AG04449 (cell line): ENCODE measurements at places on chromosomes 5 and 9.

- no peak for DNase-seq
These were observed 23.4 kb downstream of the WNT8A start for GRCh38 chr5:138107213-138107612.

GRCh38 chr5:1754531-1755220, 45.0 kb downstream of the MRPL36 start:
- DNase-seq: no peak

GRCh38 chr5:2779459-2779858, 28.0 kb upstream of the IRX2 start:
- DNase-seq: no peak

- no peak for DNase-seq
These were observed 15.6 kb upstream of the DENND1A start for GRCh38 chr9:123945532-123945931.

- no peak for DNase-seq
These were observed 185.8 kb downstream of the CD180 start for GRCh38 chr5:67010684-67011409.

DNA sequence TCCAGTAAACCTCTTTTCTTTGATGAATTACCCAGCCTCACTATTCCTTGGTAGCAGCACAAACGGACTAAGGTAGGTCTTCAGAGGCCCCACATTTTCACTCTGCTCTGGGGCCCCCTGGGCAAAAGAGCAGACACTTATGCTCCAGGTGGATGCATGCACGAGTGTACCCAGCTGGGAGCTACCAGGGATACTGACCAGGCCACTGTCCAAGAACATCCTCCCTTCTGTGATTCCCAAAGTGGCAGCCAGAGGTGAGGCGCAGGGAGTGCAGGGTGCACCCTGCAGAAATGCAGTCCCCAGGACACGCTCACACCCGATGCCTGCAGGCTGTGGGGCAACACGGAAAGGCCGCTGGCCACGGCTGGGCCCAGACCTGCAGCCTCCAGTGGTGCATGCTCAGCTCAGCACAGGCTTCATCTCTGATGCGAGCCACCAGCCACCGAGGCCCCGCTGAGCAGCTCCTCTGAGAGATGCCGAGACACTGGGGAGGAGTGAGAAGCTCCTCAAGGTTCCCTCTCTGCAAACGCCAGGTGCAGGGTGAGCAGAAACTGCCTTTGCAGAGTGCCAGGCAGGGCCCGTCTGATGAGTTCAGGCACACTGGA, 48.1 kb upstream of the OLFM1 start:
- DNase-seq: no peak

- DNase-seq: no peak
These were observed 617.6 kb downstream of the TLR4 start for GRCh38 chr9:118321788-118322187.

DNA sequence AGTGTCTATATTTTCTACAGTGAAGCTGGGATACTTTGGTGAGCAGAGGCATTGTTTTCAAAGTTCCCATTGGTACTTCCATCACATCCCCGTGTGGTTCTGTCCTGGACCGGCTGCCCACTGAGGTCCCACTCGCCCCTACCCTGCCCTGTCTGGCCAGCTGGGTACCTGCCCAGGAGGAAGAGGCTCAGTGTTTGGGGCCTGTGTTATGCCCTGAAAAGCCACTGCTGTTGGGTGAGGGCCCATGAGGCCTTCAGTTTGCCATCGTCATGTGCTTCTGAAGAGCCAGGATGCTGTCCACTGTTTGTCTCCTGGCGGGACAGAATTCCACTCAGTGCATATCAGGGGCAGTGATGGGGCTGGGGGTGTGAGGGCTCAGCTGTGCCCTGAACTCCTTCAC, 2.6 kb upstream of the CEP72 start:
- DNase-seq: no peak

DNA sequence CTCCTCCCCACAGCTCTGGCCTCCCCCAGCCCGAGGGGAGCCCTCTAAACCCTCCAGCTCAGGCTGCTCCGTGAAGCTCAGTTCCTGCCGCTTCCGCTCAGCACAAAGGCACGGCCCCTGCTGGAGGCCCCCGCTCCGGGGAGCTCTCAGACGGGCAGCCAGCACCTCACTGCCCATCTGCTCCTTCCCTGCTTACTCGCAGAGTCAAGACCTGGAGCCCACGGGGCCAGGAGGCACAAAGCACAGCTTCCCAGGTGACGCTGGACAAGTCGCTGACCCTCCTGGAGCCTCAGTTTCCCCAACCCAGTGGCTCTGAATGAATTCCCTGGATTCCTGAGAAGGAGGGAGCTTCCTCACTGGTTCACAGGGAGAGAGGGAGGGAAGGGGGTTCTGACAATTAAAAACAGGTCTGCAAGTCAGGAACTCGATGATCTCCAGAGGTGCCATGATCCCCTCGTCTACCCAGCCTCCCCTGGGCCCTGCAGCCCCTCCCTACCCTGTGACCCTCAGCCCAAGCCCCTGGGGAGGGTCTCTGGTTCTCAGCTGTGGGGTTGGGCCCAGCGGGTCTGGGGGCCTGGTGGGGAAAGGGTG, 36.2 kb downstream of the VAV2 start:
- DNase-seq: no peak

DNA sequence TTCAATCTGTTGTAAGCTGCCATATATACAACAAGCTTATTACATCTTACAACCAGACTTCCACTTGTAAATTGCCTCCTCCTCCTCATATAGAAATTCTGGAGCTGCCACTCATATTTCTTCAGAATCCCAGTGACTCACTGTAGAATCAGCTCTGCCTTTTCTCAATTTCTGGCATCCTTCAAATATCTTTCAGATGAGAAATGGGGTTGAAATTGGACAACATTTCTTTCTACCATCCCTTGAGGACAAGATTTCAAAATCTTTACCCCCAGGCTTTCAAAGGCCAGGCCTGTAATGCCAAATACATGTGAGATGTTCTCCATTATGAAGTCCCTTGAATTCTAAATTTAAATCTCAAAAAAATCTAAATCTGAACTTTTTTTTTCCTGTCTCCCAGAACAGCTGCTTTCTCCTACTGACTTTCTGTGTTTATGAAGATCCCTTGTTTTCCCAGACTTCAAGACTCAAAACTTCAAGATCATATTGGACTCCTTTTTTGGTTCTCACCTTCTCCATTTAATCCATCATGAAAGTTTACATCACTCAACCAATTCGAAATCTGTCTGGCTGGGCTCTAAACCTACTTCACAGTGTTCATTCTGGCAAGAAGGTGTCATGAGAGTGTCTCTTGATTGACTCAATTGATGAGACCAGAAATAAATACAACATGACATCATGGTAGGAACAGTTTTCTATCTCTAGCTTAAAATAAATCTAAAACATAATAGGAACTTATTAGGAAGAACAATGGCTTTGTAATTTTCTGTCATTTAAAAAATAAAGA, 109.8 kb downstream of the HMHB1 start:
- peak; percentile 91 for DNase-seq

DNA sequence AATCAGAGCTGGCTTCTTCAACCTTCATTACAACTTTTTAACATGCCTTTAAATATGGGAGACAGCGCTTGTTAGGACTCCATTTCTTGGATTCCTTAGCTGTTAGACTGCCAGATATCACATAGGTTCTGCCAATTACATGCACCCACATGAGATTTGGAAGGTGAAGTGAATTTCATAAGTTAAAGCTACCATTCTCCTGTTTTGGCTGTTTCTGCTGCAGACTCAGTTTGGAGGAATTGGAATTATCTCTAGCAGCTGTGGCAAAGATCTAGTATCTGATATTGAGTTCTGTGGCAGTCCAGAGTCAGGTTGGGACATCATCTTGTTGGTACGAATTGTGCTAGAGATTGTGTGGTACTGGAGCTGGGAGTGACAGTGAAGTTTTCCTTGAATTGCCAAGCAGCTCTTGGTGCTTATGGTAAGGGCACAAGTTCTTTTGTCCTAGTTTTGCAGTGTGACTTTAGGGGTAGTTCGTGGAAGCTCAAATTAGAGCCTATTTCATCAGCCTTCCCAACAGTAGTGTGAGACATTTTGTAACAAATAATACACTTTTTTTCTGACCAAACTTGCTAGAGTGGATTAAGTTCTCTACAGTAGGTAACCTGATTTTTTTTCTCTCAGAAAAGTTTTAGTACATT, 9.1 kb upstream of the PJA2 start:
- DNase-seq: no peak

GRCh38 chr5:9444346-9444745, 101.5 kb downstream of the SEMA5A start:
- no peak for DNase-seq
